ENCODE measurements at places on chromosomes 2 and 18.

GRCh38 chr2:227406177-227407031 is 18.7 kb upstream of the SCYGR1 start:
- no peak for DNase-seq

GRCh38 chr18:73827801-73828200 is 319.8 kb downstream of the FBXO15 start:
- no peak for DNase-seq

DNA sequence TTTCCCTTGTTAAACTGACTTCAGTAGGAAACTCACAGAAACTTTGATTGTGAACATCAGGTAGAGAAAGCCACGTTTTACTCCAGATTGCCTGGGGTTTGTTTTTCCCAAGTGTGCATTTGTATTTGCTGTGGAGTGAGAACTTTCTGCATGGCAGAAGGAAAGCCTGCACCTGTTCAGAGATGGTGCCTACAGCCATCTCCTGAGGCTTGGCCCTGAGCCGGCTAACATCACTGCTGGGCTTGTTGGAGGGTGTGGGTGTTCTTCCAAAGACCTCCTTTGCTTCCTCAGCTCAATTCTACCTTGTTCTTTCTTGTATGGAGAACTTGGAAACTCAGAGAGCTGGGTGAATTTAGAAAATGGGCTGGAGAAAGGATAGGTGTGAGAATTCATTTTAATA is 16.1 kb downstream of the KCNS3 start:
- DNase-seq, result no peak

GRCh38 chr2:236547725-236548124 is 21.9 kb upstream of the ACKR3 start:
- no peak for DNase-seq

DNA sequence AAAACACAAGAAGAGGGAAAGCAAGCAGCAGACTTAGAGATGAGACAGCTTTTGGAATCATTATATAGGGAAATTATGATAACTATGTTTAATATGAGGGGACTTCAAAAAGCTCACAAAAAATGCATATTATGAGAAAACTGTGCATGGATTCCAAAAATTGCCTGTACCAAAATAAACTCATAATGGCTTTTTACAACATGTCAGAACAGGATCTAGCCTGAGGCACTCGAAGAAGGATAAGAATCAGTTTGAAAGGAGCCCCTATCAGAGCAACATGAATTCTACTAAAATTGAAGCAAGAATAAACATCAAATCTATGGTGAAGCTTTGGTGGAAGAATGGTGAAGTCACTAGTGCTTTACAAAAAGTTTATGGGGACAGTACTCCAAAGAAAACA is 187.4 kb downstream of the RDH14 start:
- no peak for DNase-seq

- no peak for DNase-seq
These were observed 128.8 kb upstream of the BCL2L11 start for GRCh38 chr2:110991911-110992310.

DNA sequence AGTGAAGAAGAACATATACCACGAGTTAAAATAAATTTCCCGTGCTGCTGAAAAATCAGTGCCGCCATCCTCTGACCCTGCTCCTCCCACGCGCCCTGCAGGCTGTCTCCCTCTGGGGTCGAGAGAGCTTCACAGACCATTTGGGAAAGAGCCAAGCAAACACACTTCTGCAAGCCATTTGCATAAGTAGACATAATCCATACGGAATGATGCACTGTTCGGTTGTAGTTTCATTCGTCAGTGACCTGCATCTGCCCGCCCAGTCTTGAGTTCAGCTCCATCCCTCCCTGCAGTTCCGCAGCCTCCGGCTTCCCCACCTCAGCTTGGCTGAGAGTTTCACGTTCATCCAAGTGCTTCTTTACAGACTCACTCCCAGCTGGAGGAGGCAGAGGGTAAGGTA is 69.6 kb downstream of the TRAPPC12 start:
- no peak for DNase-seq

DNA sequence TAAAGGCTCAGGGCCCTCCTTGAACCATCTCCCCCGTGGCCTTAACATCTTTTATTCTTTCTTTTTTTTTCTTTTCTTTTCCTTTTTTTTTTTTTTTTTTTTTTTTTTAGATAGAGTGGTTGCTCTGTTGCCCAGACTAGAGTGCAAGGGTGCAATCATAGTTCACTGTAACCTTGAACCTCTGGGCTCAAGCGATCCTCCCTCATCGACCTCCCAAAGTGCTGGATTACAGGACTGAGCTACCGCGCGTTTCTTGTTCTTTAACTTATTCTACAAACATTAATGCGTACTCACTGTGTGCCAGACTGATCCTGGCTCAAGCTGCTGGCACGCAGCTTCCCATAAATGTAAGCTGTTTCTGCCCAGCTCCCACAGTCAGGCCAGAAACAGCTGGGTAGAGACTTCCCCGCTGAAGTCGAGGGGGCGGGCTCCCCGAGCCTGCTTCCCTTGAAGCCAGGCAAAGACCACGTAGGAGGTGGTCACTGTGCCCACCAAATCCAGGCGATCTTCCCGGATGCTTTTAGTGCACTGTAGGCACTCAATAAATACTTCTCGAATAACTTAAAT is 29.2 kb upstream of the ATP6V1B1 start:
- DNase-seq, result no peak

GRCh38 chr2:156350374-156351142 is 18.0 kb upstream of the NR4A2 start:
- no peak for DNase-seq

DNA sequence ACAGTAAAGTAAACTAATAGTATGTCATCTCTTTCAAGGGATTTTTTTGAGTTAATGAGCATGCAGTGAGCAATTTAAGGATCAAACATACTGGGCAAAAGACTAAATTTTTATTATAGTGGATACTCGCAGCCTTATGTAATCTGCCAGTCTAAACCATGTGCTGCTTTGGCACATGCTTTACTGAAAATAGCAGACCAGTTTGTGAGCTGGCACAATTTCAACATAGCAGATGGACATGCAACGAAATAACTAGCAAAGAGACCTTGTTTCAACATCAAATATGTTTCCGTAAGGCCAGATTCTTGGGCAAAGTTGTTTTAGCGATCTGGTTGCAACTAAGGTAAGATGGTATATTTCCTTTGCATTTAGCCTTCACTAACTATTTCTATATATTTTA is 807.3 kb downstream of the NR4A2 start:
- no peak for DNase-seq

DNA sequence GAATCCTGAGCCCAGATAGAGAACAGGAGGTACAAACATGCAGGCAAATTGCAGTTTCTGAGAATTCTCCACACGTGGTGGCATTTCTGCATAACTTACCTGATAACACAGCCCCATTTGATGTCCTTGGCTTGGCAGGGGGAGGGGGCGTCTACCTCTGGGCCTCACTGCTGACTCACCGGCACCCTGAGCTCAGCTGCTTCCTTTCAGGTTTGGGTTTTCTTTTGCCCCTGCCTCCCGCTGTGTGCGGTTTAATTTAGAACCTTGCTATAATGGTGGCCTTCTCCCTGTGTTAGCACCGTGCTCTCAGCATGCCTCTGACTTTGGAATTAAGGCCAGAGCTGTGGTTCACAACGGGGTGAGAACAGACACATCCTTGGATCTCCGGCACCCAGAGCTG is 4.4 kb downstream of the CTIF start:
- DNase-seq, result peak; percentile 34

DNA sequence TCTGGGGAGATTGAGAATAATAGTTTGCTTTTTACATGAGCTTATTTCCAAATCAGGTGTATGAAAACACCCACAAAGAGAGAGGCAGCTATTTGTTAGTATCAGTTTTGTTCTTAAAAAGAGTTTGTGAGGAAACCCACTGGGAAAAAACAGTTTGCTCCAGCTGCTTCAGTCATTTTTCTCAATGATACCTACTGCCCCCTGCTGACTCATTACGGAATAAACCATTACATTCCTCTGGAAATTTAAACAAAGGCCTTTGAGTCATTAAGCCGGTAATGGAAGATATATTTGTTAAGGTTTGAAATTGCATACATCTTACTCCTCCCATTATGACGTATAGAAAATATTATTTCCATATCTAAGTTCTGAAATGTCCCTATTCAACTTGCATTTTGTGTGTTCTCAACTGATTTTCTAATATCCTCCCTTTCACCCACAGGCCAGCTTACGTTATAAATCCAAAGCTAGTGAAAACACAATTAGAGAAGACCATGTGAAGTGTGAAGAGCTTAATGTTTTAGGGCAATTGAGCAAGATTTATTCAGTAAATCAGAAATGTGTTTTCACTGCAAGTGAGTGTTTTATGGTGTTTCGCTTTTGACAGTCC is 761.6 kb downstream of the DSC3 start:
- DNase-seq, result no peak

GRCh38 chr2:229403296-229403695 is 132.2 kb upstream of the PID1 start:
- no peak for DNase-seq

- DNase-seq, result no peak
These were observed 1003.8 kb upstream of the DDX18 start for GRCh38 chr2:116810645-116811044.

GRCh38 chr2:65957454-65957853 is 477.5 kb upstream of the MEIS1 start:
- no peak for DNase-seq

DNA sequence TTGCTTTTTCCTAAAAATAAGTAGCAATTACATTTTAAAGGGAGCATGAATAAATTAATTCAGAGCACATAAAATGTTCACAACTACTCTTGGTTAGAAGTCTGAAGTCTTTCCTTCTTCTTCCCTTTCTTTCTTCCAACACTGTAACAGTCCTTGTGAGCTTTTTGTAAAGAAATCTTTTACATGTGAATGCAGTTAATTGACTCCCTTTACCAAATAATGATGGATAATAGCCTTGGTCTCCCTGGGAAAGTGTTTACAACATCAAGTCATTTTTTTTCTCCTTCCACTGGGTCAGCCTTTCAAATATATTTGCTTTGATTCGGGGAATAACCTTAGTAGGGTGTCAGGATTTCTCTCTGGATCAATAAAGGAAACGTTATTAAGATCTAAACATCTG is 39.1 kb downstream of the CALCRL start:
- no peak for DNase-seq

DNA sequence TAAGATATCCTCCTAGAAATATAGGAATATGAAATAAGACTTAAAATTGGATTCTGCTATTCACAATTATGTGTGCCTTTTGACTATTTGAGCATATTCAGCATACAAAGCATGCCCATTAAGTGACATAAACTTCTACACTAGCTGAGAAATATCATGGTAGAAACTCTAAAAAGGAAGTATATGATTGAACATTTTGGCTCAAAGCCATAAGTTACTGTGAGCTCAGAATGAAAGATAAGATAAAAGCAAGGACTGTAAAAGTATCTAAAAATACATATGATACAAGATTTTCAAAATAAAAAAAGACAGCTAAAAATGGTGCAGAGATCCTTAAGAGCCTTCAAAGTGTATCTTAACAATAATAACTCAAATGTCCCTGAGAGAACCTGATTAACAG is 340.5 kb upstream of the SLC39A10 start:
- no peak for DNase-seq

DNA sequence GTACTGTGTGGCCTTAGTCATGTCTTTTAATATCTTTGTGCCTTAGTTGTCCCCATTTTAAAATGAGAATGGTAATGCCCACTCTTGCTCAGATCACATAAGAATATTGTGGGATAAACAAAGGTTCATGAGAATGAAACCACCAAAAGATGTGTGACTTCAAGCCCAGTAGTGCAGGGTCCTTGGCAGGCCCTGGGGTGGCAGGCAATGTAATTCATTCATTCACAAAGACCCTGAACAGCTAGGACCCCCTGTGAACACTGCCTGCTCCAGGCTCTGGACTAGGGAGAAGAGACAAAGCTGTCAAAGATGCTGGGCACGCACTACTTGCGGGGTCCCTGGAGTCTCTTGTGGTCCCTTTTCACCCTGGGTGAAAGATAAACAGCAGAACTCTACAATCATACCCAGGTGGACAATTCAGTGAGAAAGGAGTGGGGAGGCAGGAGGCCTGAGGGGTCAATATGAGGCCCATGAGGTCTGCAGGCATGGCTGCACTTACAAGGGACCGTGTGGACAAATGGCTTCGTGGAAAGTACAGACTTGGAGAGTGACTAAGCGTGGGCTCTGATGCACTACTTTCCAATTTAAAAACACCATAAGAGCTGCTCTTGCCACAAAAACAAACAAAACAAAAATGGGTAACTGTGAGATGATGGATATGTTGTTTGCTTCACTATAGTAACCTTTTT is 136.1 kb downstream of the SMAD7 start:
- no peak for DNase-seq

GRCh38 chr2:225009768-225010167 is 32.5 kb downstream of the DOCK10 start:
- DNase-seq, result no peak

GRCh38 chr2:32835148-32835547 is 111.6 kb upstream of the LTBP1 start:
- no peak for DNase-seq

- DNase-seq, result no peak
These were observed 593.6 kb downstream of the TMX3 start for GRCh38 chr18:68121308-68121707.

DNA sequence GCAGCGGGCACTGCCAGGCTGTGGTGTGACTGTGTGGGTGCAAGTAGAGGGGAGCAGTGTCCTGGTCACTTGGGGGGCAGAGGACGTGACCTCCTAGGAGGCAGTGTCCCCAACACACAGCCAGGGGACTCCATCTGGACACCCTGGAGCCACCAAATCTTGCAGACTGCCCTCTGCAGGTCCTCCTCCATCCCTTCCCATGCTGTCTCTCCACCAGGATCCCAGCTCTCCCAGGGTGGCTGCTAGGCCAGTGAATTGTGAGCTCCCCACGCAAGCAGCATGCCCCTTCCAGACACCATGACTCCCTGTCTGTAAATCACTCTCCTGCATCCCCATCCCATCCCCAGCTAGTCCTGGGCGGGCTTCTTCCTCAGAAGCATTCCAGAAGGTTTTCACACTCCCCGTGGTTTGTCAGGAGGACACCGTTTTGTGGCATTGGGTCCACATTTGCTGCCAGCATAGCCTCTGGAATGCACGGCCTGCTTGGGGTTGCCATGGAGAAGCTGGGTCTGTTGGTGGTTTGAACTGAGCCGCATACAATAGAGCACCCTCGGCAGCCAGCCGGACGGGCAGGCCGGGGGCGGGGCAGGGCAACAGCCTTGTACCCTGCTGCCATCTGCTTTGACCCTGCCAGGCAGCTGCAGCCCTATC is 210.7 kb downstream of the KLHL29 start:
- DNase-seq, result no peak

- DNase-seq, result no peak
These were observed 122.4 kb upstream of the MAPRE2 start for GRCh38 chr18:34918856-34919255.

GRCh38 chr2:63078852-63079606 is 28.4 kb downstream of the OTX1 start:
- no peak for DNase-seq

DNA sequence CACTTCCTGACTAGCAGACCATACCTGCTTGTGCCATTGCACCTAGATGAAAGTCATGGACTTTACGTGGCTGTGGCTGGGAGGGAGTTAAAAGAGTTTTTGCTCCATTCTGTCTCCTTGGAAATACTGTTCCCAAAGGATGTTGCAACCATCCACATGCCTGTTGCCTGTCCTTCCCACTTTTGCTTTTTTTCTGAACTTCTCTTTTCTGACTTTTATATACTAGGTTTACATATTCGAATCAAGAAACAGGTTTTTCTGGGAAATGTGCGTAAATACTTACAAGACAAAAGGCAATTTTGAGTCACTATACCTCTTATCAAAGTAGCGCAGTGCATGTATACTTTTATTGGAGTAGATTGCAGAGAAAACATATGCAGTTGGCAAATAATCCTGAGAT is 244.8 kb downstream of the PRKCE start:
- no peak for DNase-seq
